SJSA1 (cell line): ENCODE measurements at places on chromosomes 5 and 9. TPM values are rescaled to one million over a fixed set of nuclear protein-coding genes. Genes with fewer than 3 reads are reported as not detected.

Gene RNF183
- total RNA-seq: not detected in 2 replicates

Gene C5
- total RNA-seq: 2.4 and 2.7 TPM in 2 replicates

- DNase-seq: no peak
Measured at GRCh38 chr5:65296067-65296466, 185.7 kb downstream of the ADAMTS6 start.

DNA sequence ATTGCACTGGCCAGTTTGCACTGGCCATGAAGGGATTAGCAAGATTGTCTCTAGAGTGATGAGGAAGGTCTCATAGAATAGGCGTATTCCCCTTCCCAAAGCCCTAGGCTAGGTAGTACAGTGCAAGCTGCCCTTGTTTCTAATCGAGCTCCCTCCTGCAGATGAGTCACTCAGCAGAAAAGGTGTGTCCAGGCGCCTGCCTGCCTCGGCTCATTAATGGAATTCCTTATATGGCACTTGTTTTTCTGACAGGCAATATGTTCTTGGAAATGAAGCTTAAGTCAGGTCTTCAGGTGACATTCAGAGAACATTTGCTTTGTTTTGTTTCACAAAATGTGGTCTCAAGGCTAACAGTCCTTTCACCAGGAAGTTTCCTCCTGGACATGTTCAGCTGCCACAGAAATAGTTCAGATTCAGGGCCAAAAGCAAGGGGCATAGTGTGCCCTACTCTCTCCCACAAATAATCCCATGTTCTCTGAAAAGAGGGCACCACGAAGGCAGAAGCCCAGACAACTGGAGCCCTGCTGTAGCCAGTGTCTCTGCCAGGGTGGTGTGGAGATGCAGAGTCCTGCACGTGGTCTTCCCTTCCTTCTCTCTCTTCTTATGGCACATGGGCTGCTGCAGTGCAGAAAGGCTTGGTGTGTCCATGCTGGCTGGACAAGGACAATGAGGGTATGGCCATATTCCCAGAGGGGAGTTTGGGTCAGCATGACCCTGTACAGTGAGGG lies 281.1 kb upstream of the MAP3K1 start:
- no peak for DNase-seq

GRCh38 chr9:98885575-98886295 lies 58.0 kb upstream of the COL15A1 start:
- DNase-seq: no peak

DNA sequence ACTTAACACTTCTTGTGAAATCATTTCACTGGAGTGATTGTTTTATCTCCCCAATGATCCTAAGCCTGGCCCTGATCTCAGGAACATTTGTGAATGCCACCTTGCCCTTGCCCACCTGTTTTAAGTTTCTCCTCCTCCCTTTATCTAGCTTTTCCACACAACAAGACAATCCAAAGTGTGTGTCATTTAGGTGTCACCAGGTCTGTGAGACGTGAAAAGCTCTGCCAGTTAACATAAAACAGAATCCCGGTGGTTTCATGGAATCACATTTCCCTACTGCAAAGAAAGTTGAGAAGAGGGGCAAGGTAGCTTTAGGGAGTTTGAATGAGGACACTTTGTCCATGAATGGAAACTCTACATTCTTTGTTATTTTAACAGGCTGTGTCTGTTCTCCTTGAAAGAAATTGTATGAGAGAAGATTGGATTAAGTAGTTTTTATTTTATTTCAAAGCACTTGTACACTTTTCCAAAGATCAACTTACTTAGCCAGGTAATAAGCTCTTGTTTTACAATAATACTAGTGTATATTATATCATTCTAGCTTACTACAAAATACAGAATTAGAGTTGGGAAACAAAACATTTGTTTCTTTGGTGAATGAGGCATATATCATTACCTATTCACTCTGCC lies 239.0 kb downstream of the ISL1 start:
- no peak for DNase-seq

DNA sequence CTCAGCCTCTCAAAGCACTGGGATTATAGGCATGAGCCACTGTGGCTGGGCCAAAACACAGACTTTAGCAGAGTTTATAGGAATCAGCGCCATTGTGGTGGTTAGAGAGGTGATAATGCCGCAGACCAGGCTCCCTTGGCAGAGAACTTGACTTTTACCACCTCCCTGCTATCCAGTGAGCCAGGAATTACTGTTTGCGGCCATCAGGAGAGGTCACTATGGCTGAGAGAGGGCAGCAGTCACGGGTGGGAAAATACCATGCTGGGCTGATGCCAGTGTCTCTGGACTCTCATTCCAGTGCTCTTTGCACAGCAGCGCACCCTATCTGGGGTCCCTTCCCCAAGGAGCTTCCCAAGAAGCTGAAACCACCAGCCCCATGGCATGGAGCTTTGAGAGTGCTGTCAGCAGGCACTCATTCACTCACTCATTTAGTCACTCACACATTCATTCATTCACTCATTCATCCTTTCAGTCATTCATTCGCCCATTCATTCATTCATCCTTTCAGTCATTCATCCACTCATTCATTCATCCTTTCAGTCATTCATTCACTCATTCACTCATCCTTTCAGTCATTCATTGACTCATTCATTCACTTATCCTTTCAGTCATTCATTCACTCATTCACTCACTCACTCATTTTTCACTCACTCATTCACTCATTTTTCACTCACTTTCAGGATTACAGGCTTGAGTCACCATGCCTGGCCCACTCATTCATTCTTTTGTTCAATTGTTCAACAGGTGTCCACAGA lies 27.3 kb upstream of the RNU6ATAC start:
- DNase-seq: no peak

- DNase-seq: no peak
Measured at GRCh38 chr5:36232533-36232932, 9.2 kb downstream of the NADK2 start.
